ENCODE measurements at places on chromosomes 2 and 18.

GRCh38 chr2:125386074-125386473 lies 1269.9 kb upstream of the GYPC start:
- DNase-seq: no peak

DNA sequence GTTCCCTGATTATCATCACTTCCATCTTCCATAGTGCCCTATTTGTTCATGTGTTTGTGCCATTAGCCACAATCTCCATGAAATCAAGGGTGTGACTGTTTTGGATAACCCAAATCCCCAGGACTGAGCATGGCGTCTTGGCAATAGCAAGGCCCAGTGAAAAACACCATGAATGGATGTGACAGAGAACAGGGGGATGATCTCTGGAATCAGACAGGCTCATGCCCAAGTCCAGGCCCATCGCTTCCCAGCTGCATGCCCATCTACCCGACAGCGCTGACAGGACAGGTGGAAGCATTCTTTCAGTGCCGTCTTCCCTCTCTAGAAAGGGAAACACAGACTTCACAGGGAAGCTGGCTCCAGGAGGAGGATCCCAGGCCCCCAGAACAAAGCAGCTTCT lies 50.0 kb downstream of the HDLBP start:
- no peak for DNase-seq

DNA sequence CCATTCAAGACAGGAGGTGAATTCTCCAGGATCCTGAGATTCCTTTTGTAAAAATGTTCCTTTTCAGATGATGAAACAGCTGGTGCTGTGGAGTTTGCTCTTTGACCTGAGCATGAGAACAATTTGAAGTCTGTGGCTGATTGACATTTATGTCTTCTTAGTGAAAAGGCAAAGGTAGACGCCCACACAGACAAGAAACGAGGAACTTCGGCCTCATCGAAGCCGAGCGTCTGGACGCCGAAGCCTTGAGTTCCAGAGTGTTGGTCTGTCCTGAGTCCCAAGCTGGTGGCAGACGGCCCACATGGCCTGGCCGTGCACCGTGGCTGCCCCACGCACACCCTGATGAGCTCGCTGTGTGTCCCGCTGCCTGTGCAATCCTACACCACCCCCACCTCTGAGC lies 20.7 kb upstream of the SNTG2 start:
- no peak for DNase-seq

GRCh38 chr18:24397131-24397693 lies 412 bp downstream of the OSBPL1A start:
- DNase-seq: peak; percentile 92

DNA sequence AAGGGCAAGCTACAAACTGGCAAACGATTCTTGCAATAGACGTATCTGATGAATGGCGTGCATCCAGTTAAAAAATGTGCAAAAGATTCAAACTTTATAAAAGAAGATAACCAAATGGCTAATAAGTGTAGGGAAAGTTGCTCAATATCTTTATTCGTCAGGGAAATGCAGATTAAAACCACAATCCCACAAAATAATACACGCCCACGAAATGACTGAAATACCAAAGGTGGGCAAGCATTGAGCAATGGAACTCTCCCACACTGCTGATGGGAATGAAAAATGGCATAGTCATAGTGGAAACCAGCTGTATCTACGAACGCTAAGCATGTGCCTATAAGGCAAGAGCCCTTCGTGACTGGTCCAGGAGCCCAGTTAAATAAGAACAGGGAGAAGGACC lies 168.6 kb upstream of the SIX2 start:
- no peak for DNase-seq

DNA sequence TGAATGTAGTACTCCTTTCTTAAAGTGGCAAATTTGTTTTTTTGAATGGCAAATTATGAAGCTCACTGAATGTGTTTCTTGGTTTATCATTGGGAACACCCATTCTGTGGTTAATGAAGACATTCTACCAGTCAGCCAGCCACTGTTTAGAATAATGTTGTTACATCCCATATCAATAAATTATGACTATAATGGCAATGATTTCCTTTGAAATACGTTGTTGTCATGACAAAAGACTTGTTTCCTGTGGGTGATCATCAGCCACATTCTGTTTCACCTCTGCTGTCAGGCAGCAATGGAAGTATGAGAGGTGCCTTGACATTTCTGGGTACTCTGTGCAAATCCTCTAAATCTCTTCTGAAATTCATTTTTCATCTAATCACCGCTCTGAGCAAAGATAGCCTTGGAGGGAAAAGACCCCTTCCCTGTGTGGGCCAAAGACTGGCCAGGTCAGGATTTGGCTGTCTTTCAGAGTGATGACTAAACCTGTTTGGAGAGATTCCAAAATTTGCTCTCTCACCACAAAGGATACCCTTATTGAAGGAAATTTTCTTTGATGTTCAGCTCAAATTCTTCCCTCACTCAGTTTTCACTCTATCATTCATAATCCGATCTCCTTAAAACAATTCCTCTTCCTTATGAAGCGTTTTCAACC lies 869.2 kb downstream of the BCL11A start:
- DNase-seq: no peak

GRCh38 chr2:18626256-18626668 lies 36.9 kb upstream of the NT5C1B start:
- DNase-seq: no peak

DNA sequence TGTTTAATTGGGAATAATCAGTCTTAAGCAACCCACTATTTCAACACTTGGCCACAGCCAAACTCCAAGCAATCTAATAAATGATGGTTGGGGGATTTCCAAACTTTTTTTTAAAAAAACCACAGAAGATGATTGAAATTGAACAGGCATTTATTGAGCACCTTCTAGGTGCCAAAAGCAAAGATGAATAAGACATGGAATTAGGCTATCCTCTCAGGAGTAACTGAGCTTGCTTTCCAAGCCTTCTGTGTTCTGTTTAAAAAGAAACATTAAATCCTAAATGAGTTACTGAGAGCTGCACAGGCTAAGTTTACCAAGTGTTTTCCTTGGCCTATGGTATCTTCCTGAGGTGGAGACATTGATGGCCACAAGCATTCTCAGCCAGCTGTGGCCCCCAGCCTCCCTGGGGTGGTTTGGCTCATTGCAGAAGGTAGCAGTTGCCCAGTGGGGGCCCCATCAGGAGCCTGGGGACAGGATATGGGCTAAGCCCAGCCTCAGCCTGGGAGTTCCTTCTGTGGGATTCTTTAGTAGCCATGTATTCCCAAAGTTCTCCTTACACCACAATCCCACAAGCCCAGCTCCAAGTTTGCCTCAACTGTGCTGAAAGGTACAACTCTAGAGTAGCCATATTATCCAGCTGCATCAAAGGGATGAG lies 174.3 kb downstream of the C1D start:
- DNase-seq: no peak

DNA sequence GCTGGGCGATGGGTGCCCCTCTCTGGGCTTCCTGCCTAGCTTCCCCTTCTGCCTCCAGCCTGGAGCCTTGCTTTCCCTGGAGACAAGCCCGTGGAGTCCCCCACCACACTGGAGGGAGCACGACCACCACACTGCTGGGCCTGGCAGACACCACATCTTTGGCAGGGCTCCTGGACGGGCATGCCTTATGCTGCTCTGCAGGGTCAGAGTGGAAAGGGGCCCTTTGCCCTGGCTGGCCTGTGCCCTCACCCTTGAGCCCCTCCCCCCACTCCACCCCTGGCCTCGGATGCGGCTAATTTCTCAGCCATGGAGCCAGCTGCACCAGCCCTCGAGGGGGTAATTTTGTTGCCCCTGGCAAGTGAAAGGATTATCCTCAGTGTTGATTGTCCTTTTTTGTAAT lies 194.5 kb downstream of the LOXHD1 start:
- no peak for DNase-seq

- no peak for DNase-seq
Observed at GRCh38 chr2:58923869-58924268, 682.7 kb upstream of the FANCL start.

DNA sequence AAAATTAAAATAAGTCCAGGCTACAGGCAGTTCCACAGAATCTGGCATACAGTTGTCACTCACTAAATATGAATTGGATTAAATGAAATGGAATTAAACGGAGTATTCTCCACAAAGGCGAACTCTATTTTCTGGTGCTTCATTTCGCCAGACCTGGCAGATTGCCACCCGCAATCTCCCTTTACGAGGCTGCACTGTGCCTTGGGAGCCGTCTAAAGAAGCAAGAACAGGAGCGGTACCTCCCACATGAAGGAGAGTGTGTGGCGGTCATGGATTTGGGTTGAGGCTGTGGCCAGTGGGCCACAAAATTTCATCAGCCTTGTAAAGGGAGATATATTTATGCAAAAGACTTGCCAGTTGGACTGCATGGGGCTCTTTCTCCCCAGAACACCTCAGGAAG lies 151.0 kb downstream of the OSR1 start:
- DNase-seq: no peak

- no peak for DNase-seq
Observed at GRCh38 chr2:61419129-61419528, 51.8 kb downstream of the USP34 start.

GRCh38 chr2:139963863-139964355 lies 1183.7 kb upstream of the NXPH2 start:
- DNase-seq: no peak

GRCh38 chr2:236535024-236535423 lies 34.6 kb upstream of the ACKR3 start:
- DNase-seq: no peak

DNA sequence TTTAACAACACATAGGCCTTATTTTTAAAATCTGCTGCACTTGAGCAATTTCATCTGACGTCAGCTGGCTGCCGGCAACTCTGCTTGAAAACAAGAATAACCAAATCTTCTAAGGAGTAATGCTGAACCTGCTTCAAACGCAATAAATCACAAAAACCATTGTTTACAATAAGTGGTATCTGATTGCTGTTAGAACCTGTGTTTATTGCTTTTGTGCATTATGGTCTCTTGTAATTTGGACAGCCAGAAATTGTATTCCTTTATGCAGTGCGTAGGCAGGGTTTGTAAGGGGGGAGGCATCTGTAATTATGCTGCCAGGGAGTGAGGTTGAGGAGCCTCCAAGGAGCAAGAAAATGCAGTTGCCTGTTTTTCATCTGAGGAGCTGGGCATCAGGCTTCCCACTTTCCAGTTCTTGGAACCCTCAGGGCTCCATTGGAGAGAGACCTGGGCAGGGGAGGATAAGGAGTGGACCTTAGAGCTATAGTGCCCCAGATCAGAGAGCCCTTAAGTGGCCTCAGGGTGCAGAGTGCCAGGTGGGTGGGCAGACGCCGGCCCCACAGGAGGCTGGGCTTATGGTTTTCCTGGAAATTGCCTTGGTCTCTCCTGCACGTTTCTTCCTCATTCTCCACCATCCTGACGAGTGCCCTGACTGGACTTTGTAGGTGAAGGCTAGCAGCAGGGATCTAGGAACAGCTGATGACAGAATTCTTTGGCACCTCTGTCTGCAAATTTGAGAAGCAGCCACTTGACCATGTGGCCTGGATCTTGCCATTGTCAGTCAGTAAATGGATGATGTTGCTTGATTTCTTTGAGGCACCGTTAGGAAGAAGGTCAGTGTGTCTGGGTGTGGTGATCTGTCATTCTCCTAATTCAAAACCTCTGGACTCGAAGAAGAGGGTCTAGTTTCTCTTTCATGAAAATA lies 129.2 kb downstream of the KLHL29 start:
- no peak for DNase-seq

GRCh38 chr2:26033270-26033817 lies 540 bp upstream of the RAB10 start:
- peak; percentile 79 for DNase-seq

DNA sequence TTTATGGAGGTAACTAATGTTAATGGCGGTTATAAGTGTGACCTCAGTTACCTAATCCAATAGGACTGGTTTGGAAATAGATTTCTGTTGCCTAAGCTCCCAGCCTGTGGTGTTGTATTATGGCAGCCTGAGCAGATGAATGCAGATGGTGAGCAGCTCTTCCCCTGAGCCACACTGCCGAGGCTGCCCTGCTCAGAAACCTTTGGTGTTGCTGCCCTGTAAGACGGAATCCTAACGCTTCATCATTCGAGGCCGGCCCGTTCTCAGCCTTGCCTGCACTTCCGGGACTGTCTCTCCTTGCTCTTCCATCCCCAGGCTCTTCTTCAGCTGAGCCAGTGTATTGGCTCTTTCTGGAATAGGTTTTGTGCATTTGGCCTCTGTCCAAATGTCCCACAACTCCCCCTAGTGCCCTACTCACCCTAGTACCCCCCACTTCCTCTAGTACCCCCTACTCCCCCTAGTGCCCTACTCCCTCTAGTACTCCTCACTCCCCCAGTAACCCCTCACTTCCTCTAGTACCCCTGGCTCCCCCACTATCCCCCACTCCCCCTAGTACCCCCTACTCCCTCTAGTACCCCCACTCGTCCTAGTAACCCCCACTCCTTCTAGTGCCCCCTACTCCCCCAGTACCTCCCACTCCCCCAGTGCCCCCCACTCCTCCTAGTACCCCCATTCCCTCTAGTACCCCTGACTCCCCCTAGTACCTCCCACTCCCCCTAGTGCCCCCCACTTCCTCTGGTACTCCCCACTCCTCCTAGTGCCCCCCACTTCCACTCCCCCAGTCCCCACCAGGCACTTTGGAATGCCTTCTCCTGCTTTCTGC lies 106.0 kb upstream of the TAF1B start:
- DNase-seq: no peak

DNA sequence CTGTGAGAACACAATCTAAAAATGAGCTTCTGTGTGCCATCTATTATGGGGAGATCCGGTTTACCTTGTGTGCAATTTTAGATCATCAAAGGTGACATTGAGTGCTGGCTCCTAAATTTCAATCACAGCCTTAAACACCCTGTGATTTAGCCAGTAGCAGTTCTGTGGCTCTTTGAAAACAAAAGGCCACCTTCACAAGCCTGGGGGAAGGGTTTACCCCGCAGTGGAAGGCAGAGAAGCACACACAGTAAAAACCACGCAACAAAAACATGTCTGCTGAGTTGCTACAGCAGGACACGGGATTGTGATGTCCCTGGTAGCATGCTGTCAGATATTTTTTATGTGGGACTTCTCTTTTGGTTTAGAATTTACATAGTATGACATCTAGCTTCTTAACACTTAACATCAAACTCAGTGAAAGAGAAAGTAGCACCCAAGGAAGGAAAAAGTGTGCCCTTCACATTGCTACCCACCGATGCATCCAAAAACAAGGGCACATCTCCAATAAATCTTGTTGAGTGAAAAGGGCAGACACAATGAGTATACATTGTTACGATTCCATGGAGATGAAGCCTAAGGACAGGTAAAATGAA lies 56.1 kb upstream of the RNF152 start:
- no peak for DNase-seq

DNA sequence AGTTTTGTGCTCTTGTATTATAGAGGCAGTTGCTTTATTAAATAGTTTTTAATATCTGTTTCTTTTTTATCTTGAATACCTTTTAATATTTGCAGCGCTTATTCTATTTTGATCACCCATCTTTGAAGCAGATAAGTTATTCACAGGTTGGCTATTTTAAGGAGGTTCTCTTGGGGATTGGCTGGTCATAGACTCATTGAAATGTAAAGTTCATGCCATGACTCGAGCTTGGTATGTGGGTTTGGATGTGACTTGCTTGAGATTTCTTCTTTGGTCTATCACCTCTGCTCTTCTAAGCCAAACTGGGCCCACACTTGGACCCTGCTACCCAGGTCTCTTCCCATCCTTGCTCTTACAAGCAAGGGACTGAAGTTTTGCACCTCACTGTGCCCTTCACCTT lies 33.6 kb downstream of the FARP2 start:
- DNase-seq: no peak

GRCh38 chr2:120308038-120308910 lies 37.7 kb upstream of the INHBB start:
- DNase-seq: no peak

GRCh38 chr2:119085613-119086012 lies 72.9 kb downstream of the C1QL2 start:
- no peak for DNase-seq

GRCh38 chr18:48193521-48194492 lies 215.4 kb downstream of the ZBTB7C start:
- DNase-seq: no peak

Measured in brain (organoid and tissue), 16 donors.